ENCODE measurements at places on chromosomes 2 and 18.
A peak's percentile ranks its signal among the peaks of the same experiment; 100 is the strongest.

DNA sequence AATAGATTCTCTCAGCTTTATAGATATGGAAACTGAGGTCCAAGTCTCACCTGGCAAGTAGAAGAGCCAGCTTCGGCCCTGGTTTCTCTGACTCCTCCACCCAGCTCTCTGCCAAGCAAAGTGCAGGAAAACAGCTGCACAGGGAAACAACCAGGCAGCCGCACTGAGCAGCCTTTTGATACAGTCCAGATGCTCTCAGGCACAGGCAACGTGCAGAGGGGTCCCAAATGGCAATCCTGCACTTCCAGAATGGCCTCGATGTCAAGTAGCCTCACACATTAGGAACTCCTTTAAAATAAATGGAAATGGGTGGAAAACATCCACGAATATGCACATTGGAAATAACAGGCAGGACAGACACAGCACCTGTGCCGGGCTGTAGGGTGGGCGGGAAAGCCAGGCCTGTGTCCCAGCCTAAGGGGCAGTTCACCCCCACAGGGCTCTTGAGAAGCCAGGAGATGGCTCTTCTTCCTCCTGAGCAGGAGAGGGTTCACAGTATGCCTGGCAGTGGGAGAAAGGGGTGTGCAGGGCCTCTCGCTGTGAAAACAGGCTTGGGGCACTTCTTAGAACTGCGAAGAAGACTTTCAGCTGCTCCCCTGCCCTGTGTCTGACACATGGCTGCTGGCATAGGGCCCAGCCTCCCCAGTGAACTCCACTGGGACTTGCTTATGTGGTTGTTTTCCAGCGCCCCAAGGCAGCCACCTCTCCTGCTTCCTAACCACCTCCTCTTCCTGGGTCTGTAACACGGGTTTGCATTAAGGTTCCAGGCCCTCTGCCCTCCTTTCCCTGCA is 63.9 kb upstream of the TUBA3E start:
- no peaks in the 10 kb centered on the region for H3K27me3 ChIP-seq
- H3K36me3 ChIP-seq, result no peaks in the 10 kb centered on the region
- no peak for DNase-seq
- no peaks in the 10 kb centered on the region for H3K4me1 ChIP-seq
- H3K4me3 ChIP-seq, result no peak overlapping the region

DNA sequence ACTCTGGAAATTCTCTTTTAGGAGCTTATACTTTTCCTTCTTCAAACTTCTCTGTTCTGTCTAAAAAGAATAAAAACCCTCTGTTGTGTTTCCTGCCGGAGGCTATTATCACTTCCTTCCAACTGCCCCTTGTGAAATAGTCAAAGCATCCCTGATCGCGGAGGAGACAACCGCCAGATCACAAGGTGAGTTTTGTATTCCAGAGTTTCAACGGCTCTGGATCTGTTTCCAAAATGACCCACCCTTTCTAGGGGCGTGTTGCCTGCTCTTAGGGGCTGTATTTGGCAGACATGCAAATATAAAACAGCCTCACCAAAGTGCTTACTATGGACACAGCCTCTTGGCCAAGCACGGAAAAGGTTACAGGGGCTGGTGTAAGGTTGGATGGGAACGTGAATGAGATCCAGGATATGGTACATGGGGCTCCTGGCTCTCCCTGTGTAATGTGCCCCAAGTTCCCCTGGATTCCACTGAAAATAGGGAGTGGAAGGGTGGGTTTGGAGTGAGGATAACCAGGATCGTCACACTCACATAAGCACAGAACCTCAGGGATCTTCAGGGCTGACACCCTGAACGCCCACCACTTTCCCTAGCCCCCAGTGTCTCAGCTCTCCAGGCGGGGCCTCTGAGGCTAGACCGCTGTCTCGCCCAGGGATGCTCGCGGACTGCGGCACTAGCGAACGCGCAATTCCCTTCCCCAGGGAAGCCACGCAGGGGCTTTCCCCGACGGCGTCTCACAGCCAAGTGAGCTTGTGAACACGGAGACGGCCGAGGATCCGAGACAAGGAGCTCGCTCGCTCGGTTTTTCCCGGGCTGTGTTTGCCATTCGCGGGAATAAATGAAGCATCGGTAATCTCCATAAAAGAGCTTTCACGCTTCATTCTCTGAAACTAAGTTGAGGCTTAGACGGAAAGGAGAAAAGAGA is 14.4 kb downstream of the EN1 start:
- DNase-seq, result no peak
- H3K36me3 ChIP-seq, result no peaks in the 10 kb centered on the region
- no peaks in the 10 kb centered on the region for H3K4me1 ChIP-seq
- no peak overlapping the region for H3K27ac ChIP-seq
- peaks cover 15% of the 10 kb centered on the region for H3K27me3 ChIP-seq

GRCh38 chr2:9406529-9407362 is 16.6 kb downstream of the ITGB1BP1 start:
- peaks cover 21% of the 10 kb centered on the region for H3K36me3 ChIP-seq
- DNase-seq, result no peak
- H3K27me3 ChIP-seq, result no peaks in the 10 kb centered on the region
- H3K27ac ChIP-seq, result no peak overlapping the region
- no peak overlapping the region for H3K4me3 ChIP-seq

GRCh38 chr18:32048507-32049091 is 30.0 kb downstream of the RNF125 start:
- H3K27ac ChIP-seq, result no peak overlapping the region
- no peaks in the 10 kb centered on the region for H3K27me3 ChIP-seq
- peaks cover 11% of the 10 kb centered on the region for H3K36me3 ChIP-seq

DNA sequence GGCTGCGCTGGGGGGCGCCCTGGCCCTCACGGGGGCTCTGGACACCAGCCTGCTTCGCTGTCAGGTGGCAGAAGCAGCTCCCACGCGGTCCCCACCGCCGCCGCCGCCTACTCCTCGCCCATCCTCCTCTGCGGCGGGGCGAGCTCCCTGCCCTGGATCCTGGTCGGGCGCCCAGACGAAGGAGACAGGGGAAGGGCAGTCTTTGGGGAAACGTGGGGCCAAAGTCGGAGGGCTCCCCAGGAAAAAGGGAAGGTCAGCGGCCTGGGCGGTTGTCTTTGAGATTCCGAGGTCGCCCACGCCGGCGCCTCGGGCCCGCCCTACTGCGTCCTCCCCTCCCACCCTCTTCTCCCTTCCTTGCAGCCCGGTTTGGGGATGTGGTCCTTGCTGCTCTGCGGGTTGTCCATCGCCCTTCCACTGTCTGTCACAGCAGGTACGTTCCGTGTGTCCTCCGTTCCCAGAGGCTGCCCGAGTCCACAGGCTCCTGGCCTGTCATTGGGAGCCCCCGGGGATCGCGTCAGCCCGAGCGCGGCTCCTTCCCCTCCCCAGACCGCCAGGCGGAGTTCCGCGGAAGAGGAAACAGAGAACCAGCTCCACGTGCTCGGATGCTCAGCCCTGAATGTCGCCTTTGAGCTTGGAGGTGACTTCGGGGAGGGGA is 800 bp downstream of the IL1RL2 start:
- peak; percentile 10 for DNase-seq
- no peaks in the 10 kb centered on the region for H3K36me3 ChIP-seq
- H3K27me3 ChIP-seq, result no peaks in the 10 kb centered on the region
- no peak overlapping the region for H3K27ac ChIP-seq

DNA sequence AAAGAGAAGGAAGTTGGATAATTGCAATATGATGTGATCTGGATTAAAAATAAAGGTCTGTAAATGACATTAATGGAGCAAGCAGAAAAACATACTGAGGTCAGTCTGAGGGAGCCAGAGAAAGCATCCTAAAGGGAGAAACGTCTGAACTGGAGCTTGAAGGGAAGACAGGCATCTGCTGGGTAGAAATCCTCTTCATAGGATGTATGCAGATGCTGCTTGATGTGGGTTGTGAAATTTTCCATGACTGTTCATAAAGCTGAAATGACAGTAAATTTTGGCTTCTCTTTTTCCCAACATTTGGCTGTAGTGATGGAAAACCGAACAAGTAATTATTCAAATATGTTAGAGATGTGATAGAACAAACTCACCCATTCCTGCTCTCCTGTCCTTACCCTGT is 287.6 kb downstream of the CAMKMT start:
- no peak overlapping the region for H3K4me3 ChIP-seq
- H3K4me1 ChIP-seq, result no peaks in the 10 kb centered on the region
- DNase-seq, result no peak
- no peak overlapping the region for H3K27ac ChIP-seq
- H3K36me3 ChIP-seq, result no peaks in the 10 kb centered on the region

DNA sequence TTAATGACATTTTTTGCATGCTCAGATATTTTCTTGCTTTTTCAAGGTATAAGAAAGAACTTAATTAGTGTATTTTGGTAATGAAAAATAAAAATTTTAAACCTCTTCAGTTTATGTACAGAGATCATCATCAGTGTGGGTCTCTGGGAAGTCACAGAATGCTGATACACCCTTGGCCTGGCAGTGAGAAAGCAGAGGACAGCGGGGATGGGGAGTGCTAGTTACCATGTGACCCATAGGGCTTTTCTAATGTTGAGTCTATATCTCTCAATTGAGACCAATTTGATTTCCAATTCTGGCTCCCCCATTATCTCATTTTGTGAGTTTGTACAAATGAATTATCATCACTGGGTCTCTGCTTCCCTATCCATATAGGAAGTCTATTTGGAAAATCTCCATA is 305.7 kb downstream of the CYRIA start:
- no peak overlapping the region for H3K4me3 ChIP-seq
- H3K27ac ChIP-seq, result no peak overlapping the region
- DNase-seq, result no peak
- no peaks in the 10 kb centered on the region for H3K36me3 ChIP-seq
- no peaks in the 10 kb centered on the region for H3K4me1 ChIP-seq

DNA sequence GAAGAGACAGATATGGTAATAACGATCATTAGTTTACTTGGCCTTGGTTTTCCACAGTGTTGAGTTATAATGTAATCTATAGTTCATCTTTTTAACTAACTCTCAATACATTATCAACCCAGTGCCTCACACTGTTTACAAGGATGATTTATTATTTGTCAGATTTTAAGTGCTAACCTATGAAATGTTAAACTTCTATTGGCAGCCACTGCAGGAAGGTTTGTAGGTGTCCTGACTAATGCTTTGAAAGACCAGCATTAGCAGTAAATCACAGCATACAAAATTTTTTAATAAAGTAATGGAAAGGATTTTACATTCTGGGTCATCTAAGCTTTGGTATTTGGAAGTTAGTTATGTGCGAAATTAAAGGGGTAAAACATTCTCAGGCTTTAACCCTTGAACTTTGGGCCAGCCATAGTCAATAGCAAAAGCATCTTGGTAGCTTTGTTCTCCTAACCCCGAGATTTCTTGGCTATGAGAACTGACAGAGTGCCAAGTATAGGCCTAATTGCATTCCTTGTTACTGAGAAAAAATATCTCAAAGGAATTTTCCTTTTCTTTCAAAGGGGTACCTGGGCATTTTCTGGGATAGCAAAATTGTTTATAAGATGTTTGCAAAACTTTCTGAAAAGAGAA is 30.6 kb downstream of the SPATS2L start:
- H3K4me1 ChIP-seq, result no peaks in the 10 kb centered on the region
- no peak for DNase-seq
- no peaks in the 10 kb centered on the region for H3K27me3 ChIP-seq
- H3K27ac ChIP-seq, result no peak overlapping the region
- H3K4me3 ChIP-seq, result no peak overlapping the region

GRCh38 chr18:46148810-46149209 is 44.6 kb downstream of the HAUS1 start:
- H3K4me1 ChIP-seq, result peaks cover 41% of the 10 kb centered on the region
- H3K36me3 ChIP-seq, result no peaks in the 10 kb centered on the region
- DNase-seq, result peak; percentile 33
- no peaks in the 10 kb centered on the region for H3K27me3 ChIP-seq
- H3K4me3 ChIP-seq, result no peak overlapping the region

Data from CD8-positive, alpha-beta memory T cell (primary cell).